ENCODE measurements at places on chromosomes 2 and 18.

- peak; percentile 55 for DNase-seq
Measured at GRCh38 chr18:23618862-23619387, 32.6 kb upstream of the NPC1 start.

DNA sequence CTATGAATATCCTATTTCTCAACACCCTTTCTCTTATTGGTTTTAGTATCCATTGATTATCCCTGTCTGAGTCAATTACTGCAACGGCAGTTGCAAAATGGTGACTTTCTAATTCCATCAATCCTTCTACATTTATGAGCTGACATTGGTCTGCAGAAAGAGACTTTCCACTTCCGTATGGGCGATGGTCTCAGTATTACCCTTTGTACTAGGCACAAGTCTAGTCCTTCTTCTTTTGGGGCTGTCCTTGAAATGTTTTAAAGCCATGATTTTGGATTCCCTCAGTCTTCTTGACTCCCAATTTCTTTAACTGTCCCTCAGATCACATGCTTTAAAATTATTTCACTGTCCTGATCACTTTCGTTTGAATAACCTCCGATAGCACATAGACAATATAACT, 32.7 kb upstream of the SOCS6 start:
- no peak for DNase-seq

DNA sequence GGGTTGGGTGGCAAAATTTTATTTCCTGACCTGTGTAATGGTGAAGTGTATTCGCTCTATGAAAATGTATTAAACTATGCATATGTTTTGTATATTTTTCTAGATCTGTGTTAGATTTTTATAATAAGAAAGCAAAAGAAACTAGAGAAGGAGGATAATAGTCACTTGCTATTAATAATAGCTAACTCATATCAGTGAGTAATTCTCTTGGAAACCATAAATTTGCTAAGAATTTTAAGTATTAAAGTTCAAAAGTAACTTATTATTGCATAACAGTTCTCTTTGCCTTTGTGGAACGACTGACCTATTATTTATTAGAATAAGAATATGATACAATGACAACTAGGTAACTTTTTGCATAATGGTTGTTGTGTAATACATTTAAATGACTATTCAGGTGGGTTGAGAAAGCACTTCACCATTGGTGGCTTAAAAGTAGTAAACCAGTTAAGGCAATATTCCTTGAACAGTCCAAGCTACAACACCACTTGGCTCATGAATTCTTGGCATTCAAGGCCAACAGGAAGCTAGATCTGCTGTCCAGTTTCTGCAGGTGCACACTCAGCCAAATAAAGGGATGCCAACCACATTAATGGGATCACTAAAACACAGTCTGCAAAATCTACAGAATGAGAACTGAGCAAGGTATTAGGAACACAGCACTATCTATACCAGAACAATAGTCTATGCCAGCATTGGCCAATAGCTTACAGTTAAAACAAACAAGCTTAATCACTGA, 921.3 kb downstream of the CPS1 start:
- DNase-seq = no peak

DNA sequence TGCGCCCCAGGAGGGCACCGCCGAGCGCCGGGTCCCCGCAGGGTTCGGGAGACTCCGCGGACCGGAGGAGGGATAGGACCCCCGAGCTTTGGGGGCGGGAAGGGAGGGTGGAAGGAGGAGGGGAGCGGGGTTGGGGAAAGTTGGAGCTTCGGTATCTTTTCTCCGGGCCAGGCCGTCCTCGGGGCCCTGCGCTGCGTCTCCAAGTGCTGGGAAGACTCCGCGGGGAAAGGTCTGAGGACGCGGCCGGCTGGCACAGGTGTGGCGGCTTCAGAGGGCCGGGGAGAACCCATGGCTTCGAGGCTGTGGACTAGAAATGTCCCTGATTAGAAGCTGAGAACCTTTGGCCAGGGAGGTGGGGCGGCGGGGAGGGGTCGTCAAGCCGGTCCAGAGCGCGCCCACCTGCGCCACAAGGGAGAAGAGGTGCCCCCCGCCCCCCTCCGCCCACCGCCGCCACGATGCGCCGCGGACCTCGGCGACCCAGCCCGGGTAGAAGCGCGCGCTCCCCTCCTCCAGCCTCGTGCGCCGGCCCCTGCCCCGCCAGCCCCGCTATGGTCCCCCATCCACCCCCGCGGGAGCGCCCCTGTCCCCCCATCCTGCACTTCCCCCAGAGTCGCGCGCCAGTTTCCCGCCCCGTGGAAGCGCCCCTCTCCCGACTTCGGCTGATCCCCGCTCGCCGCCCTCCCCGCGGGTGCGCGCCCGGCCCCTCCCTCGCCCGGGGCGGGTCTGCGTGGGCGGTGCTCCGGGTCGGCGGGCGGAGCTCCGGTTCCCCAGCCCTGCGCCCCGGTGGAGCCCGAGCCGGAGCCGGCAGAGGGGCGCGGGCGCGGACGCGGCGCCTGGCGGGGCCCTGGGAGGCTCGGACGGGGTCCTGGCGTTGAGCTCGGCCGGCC, at the start of gene SNTG2:
TSS of gene SNTG2 (plus strand) at position 770 of the 887 bp plus-strand sequence. CDS start 148 bp downstream, outside the sequence.
- peak; percentile 51 for DNase-seq

GRCh38 chr2:80122675-80123074, 181.9 kb downstream of the LRRTM1 start:
- peak; percentile 9 for DNase-seq

- peak; percentile 36 for DNase-seq
Measured at GRCh38 chr2:145112467-145112866, 592.5 kb upstream of the ZEB2 start.

GRCh38 chr2:54254180-54254579, 1.8 kb downstream of the TSPYL6 start:
- no peak for DNase-seq

- no peak for DNase-seq
Measured at GRCh38 chr2:203025592-203025991, 10.9 kb downstream of the NBEAL1 start.

- no peak for DNase-seq
Measured at GRCh38 chr18:23814991-23815614, 125.8 kb downstream of the LAMA3 start.

GRCh38 chr18:41721103-41721790, 233.8 kb upstream of the PIK3C3 start:
- no peak for DNase-seq

DNA sequence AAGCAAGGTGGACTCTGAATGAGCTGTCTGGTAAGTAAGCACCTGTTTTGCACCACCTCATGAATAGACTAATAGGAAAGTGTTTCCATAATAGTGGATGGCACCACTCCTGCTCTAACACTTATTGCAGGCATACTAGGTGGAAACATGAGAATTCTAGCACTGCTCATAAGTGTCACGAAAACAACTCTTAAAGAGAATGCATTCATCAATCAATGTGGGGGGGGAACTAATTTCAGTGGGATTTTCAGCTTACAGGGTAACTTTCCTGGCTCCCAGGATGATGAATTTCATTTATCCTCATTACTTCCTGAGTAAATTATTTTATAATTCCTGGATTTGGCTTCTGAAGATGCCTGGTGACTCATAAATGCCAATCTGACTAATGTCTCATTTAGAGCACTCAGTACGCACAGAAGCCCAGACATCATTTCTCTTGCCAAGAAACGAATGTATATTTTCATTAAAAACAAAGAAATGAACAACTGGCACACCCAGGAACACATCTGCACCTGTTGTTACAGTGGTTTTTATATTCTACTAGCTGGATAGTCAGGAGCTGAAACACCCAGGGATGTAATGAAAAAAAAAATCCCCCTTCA, 129.6 kb downstream of the PID1 start:
- DNase-seq = no peak

All from hindlimb muscle (tissue), 1 donor.